ENCODE measurements at places on chromosomes 7 and 10.

DNA sequence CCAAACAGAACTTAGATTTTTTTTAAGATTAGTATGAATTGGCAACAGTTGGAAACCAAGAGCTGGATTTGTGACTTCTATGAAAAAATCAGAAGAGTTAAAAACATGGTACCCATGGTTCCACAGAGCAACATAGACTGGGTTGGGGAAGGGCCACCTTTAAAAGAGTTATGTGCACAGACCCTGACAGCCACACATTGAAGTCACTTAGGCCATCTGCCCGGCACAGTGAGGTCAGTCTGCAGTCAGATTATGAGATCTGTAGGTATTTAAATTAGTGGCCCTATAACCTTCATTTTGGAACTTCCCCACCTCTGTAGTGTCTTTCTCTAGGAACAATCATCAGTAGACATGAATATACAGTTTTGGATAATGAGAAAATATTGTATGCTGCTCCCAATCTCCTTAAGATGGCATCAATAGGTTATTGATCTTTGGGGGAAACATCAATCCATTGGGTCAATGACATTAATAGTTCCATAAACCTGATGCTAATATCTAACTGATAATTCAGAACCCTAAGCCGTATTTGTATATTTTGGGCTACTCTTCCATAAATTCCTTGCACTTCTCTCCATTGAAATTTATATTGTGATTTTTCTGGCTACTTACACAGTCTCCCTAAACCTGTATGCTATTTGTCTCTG, 7.0 kb downstream of the ANKRD1 start:
- H3K36me3 ChIP-seq = no peaks in the 10 kb centered on the region
- DNase-seq = no peak
- H3K27ac ChIP-seq = no peak overlapping the region
- no peaks in the 10 kb centered on the region for H3K27me3 ChIP-seq

DNA sequence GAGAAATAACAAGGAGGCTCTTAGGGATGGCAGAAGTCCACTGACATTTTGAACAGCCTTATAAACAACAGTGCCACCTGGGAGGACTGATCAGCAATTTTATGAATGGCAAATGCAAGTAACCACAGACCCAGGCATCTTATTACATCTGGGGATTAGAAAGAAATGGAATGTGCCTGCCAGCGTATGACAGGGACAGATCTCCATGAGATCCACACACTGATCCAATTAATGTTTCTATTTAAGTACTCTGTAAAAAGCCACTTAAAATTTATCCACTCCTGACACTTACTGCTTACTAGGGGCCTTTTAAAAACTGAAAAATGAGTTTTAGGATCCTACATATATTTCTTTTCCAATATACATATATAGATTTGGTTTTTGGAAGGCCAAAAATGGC, 28.6 kb downstream of the PARD3 start:
- no peaks in the 10 kb centered on the region for H3K27me3 ChIP-seq
- H3K4me3 ChIP-seq = no peak overlapping the region
- no peak overlapping the region for H3K27ac ChIP-seq
- DNase-seq = no peak

- no peaks in the 10 kb centered on the region for H3K27me3 ChIP-seq
- DNase-seq = no peak
These were observed 65.4 kb upstream of the STEAP1B start for GRCh38 chr7:22565315-22565811.

DNA sequence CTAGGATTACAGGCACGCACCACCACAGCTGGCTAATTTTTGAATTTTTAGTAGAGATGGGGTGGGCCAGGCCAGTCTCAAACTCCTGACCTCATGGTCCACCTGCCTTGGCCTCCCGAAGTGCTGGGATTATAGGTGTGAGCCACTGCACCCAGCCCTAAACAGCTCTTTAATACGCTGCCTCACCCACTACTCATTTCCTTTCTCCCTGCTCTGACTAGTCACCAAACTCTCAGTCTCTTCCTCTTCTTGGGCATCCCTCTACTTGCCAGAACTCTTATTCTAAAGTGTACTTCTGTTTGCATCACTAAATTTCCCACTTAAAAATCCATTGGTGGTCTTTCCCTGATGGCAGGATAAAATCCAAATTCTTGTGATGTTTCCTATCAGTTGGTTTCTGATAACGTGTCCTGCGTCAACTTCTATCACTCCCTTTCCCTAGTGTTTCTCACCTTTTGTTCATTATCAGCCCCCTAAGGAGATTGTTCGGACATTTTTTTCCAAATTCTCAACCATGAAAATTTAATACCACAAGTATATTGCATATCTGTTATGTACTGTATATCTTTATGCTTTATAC, 124.7 kb downstream of the CUBN start:
- H3K27me3 ChIP-seq = no peaks in the 10 kb centered on the region
- no peaks in the 10 kb centered on the region for H3K4me1 ChIP-seq
- no peak for DNase-seq
- no peak overlapping the region for H3K4me3 ChIP-seq
- no peaks in the 10 kb centered on the region for H3K36me3 ChIP-seq

DNA sequence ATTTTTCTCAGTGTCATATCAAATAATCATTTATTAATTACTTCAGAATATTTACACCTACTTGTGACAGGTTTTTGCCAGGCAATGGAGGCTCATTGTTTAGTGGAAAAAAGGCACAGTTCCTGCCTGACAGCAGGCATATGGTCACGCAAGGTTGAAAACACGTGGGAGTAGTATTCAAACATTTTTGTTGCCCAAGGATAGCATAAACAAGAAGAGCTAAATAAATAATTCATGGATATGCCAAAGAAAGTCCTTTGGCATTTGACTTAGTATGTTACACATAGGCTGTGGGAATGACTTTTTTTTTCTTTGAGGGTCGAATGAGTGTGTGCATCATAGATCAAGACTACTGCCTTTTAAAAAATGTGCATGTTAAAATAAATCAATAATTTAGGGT, 120.5 kb upstream of the SEMA3E start:
- H3K4me1 ChIP-seq = no peaks in the 10 kb centered on the region
- no peak overlapping the region for H3K4me3 ChIP-seq
- no peak overlapping the region for H3K27ac ChIP-seq
- no peaks in the 10 kb centered on the region for H3K27me3 ChIP-seq

DNA sequence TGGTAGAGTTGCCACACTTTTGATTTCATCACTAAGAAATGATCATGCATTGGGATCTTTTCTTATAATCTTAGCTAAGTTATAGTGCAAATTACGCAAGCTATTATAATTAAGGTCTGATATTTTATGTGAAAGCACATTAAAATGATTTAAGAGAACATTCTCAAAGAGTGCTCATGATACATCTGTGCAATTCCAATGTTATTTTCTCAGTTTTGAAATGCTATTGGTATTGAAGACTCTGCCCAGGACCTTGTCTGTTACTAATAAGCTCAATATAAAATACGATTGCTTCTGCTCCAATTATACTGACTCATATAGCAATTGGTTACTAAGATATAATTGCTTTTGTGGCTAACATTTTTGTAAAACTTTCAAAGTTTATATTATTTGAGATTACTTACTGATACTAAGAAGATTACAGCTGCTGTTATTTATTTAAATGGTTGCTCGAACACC, 180.9 kb downstream of the ADAM12 start:
- H3K4me3 ChIP-seq = no peak overlapping the region
- H3K27me3 ChIP-seq = no peaks in the 10 kb centered on the region
- DNase-seq = no peak
- no peaks in the 10 kb centered on the region for H3K36me3 ChIP-seq
- no peak overlapping the region for H3K27ac ChIP-seq

- no peaks in the 10 kb centered on the region for H3K4me1 ChIP-seq
- H3K36me3 ChIP-seq = no peaks in the 10 kb centered on the region
- no peak for DNase-seq
- no peak overlapping the region for H3K4me3 ChIP-seq
- no peak overlapping the region for H3K27ac ChIP-seq
- H3K27me3 ChIP-seq = no peaks in the 10 kb centered on the region
These were observed 56.0 kb downstream of the ZPBP start for GRCh38 chr7:50037086-50037485.
